K562 (cell line): ENCODE measurements at places on chromosomes 6 and 20. TPM values are rescaled to one million over a fixed set of nuclear protein-coding genes. Genes with fewer than 3 reads are reported as not detected.

DNA sequence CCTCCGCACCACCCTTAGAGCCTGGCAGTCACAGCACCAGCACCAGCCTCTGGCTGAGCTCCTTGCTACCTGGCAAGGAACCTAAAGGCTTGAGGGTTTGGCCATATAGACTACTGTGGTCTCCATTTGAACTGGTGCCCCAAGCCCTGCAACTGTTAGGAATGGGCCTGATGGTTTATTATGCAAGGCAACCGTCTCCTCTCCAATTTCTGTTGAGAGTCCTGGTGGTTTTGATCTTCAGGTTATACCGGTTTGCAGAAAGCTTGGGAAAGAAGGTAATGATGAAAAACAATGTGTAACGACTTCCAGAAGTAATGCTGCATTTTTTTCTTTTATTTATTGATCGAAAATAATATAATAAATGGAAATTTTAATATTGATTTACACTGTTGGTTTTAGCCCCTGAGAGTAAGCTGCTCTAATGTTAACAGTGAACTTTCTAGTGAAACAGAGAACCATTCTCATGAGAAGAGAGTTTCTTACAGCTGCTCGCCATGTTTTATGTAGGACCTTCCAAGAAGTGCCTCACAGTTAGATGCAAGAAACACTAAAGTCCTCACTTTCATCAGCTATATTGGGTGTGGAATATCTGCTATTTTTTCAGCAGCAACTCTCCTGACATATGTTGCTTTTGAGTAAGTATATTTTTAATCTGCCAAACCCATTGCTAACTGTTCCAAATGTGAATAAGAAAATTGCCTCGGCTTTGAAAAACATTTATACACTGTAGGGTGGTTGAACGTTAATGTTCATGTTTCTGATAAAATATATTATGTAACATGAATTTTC is 112.8 kb downstream of the ADGRG6 start:
- DNase-seq = no peak

DNA sequence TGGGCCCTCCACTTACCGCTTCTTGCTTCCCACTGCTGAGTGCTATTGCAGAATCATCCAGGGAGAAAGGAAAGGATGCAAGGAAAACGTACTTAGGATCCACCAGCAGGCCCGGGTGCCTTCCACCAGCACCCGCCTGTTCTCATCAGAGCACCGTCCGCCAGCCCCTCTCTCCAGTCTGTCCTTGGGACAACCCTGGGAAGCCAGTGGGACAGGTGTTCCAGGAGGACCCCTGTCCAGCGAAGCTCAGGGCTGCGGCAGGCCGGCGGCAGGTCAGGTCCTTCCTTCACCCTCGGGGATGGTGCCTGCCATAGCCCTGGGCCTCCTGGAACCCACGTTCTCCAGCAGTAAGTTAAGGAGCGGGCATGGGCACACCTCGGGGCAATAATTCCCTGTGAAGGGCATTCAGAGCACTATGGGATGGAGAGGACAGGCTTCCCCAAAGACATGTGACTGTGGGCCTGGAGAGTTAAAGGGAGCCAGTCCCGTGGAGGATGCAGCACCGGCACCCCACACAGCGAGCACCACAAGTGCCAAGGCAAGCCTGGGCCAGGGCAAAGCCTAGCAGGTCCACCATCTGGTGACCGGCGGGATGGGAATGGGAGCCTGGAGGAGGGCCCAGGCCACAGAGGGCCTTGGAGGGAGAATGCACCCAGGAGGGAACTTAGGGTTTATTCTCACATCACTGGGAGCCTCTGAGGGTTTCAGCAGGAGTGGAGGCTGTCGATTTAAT is 396.7 kb downstream of the TAF4 start:
- DNase-seq = no peak

GRCh38 chr6:114058435-114058834 is 87.5 kb upstream of the HDAC2 start:
- no peak for DNase-seq

GRCh38 chr6:143160439-143161220 is 99.9 kb downstream of the AIG1 start:
- no peak for DNase-seq

DNA sequence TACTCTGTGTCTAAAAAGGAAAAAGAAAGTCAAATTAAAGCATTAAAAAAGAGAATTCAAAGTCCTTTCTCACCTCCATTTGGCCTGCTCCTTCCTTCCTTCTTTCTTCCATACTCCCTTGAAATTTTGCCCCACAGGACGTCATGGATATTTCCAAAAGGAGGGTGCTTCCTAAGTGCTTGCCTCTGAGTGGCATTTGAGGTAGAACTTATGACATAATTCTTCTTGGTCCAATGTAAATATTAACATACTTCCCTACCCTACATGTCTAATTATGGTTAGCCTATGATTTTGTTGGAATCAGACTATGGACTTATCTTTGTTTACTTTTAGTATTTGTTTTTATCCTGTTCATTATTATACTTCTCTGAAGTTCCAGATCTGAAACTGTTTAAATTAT is 132.3 kb downstream of the PFDN4 start:
- no peak for DNase-seq

The CST1 gene
- not detected in 2 replicates for total RNA-seq

DNA sequence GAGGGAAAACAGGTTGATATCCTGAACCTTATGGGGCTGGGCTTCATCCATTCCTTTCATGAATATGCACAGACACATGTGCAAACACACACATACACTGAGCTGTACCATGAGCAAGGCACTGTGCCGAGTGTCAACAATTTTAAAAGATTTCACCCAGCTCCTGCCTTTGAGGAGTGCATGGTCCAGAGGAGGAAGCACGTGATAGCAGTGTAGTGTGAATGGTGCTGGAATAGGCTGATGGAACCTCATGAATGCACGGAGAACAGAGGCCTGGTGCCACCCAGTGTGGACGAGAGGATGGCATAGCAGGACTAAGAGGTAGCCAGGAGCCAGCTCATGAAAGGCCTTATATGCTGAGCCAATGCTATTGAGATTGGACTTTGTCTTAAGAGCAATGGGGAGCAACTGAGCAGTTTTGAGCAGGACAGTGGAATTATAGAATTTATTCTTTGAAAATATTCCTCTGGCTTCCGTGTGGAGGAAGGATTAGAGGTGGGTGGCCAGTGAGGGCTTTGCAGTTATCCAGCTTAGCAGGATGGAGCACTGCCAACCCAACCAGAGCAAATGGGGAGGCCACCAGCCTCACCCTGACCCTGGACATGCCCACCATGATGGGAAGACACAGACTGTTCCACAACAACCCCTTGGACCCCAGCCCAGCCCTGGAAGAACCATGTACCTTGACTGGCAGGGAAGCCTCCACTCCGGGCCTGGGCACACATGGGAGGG is 84.4 kb downstream of the UNC5CL start:
- no peak for DNase-seq

GRCh38 chr20:41214202-41214601 is 76.9 kb downstream of the PLCG1 start:
- DNase-seq = no peak

The TRMT11 gene
- total RNA-seq = 38.8 and 41.3 TPM in 2 replicates
